ENCODE measurements at places on chromosomes 7 and 10.

DNA sequence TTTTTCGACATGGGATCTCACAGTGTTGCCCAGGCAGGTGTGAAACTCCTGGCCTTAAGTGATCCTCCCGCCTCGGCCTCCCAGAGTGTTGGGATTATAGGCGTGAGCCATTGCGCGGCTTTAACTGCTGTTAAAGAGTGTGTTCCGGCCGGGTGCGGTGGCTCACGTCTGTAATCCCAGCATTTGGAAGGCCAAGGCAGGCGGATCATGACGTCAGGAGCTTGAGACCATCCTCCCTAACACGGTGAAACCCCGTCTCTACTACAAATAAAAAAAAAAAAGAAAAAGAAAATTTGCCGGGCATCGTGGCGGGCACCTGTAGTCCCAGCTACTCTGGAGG, 1.1 kb downstream of the RABGEF1 start:
- no peak for DNase-seq

GRCh38 chr7:1900847-1901246, 230.8 kb downstream of the ELFN1 start:
- DNase-seq = no peak

DNA sequence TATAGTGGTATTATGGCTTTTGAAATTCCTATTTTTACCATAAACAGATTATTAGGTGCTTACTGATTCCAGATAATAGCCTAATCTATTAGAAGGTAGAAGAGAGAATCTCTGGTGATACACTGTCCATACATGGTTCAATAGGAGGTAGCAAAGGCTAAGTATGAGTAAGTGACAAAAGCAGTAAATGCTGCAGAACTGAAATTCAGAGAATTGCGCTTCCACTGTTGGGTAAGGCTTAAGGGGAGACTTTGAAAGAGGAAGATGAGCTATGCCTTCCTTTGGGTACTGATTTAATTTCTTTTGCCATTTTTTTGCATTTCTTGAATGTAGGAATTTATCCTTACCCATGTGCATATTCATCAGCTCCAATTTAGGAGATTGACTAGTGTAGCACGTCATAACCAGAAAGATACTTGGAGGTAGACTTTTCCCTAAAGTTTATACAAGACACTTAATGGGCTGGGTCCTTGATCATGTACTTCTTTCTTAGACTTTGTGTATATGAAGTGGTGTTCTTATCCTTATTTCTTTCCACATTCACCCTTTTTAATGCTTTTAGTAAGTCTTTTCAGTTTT, 15.3 kb downstream of the MKLN1 start:
- DNase-seq = no peak

GRCh38 chr10:49738616-49739360, 23.3 kb downstream of the OGDHL start:
- no peak for DNase-seq
